Nucleus accumbens (tissue), 56 donors: ENCODE measurements at places on chromosomes 5 and 9.

- no peak for DNase-seq
These were observed 33.7 kb downstream of the HAVCR1 start for GRCh38 chr5:157025093-157025698.

GRCh38 chr9:113592876-113593575 lies 129.5 kb downstream of the RGS3 start:
- no peak for DNase-seq

GRCh38 chr9:76001459-76001858 lies 111.0 kb downstream of the PCSK5 start:
- DNase-seq: no peak

DNA sequence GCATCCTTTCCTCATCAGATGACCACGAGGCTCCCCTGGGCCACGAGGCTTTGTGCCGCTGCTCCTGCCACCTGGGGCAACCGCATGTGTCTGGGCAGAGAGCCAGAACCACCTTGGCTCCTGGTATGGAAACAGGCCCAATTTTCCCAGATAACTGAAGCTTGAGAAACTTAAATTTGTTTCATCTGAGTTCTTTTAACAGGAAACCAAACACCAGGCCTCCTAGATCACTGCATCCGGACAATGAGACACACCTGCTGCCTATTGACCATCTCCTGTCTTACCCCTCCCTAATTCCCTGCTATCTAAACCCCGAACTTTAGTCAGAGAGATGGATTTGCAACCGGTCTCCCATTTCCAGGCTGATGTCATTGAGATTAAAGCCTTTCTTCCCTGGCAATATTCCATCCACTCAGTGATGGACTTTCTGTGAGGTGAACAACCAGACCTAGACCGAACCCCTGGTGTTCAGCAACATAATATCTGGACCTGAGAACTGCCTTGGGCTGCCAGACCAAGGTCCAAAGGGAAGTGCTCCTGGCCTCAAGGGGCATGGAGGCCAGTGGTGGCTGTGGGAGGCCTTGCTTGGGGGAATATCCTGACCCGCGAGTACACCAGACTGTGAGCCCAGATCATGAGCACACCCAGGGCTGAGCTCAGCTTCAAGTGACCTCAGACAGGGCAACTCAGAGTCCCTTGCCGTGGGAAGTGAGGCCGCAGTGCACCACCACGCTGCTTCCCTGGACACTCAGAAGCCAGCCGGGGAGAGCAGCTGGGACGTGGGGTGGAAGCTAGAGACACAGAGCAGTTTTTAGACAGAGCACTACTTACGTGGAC lies 199.7 kb downstream of the HSPA4 start:
- no peak for DNase-seq

- no peak for DNase-seq
These were observed 139.8 kb downstream of the NUDT12 start for GRCh38 chr5:103422756-103423155.

DNA sequence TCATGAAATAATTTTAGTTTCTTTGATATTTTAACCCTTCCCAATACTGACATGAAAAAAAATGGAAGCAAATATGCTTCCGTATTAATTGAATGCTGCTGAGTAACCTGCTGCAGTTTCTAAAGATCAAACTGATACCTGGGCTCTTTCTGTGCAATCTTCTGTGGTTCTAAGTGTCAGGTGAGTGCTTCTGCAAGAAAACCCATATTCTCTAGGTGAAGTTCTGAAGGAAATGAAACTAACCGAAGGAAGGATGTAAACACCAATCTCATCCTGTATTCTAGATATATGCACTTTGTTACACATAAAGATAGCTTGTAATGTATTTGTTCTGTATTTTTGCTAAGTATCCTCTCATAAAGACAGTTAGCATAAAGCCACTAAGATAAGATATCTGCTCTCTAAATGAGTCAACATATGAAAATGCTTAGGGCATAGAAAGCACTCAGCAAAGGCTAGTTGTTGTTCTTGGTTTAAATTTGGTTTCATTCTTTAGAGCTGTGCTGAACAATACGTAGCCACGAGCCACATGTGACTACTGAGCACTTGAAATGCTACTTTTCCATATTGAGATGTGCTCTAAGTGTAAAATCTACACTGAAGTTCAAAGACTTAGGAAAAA lies 52.0 kb downstream of the ITGA2 start:
- no peak for DNase-seq

- no peak for DNase-seq
These were observed 145.4 kb downstream of the MTX3 start for GRCh38 chr5:79845448-79846197.

- no peak for DNase-seq
These were observed 86.2 kb upstream of the CDH9 start for GRCh38 chr5:27124590-27124989.

DNA sequence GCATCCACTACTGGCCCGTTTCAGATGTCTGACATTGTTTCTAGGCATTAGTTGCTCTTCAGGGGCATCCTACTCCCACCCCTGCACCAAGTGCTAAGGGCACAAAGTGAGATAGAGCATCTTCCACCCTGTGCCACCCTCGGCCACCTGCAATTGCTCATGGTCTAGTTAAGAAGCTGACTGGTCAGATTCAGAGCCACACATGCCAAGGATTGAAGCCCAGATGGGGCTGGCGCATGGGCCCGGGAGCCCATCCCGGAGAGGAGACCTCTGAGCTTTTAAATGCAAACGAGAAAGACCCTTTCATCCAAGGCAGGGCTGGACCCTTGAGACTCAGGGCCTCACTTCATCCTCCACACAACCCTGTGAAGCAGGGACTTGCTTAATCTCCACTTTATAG lies 28.5 kb downstream of the HRH2 start:
- no peak for DNase-seq

DNA sequence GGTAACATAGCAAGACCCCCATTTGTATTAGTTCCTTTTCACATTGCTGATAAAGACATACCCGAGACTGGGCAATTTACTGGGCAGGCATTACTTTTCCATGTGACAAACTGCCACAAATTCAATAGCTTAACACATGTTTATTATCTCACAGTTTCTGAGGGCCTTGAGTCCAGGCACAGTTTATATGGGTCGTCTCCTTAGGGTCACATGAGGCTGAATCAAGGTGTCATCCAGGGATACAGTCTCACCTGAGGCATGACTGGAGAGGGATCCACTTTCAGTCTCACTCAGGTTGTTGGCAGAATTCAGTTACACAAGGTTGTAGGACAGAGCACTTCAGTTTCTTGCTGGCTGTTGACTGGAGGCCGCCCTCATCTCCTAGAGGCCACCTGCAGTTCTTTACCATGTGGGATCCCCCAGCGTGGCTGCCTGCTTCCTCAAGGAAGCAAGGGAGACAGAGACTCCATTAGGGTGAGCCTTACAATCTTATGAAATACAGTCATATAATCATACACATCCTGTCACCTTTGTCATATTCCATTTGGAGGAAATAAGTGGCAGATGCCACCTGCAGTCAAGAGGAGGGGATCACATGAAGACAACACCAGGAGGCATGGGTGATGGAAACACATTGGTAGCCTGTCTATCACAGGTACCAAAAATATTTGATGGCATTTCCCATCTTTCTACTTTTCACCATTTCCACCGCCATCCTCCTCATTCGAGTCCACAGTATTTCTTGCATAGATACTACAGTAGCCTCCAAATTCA lies 15.1 kb upstream of the ERAP1 start:
- no peak for DNase-seq

DNA sequence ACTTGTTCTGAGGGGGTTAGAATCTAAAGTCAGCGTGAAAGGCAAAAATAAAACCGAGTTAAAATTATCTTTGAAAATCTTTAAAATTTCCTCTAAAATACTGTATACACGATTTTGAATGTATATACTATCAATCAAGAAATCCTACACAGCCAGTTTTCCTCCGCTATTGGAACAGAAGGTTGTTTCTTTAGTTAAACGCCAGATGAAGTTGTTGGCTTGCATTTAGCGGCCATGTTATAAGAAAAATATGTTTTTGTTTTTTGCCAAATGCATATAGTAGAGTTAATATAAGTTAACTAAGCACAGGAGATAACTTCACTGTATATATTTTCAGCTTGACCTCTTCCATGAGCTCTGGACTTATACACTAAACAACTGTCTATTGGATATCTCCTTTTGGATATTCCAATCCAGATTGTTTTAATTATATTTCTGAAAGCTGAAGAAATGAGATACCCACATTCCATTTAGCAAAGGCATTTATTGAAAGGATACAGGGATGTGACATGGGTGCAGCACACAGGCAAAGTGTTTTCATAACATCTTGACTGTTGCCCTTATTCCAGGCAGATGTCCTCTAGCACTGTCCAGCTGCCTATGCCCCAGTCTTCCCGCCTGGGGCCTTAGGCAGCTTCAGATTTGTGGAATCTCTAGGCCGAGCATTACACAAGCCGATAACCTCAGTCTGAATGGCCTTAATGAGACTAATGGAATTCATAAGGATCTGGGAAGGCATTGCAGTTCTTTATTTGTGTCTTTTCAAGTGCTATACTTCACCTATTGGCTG lies 10.0 kb upstream of the ATG10 start:
- DNase-seq: no peak

DNA sequence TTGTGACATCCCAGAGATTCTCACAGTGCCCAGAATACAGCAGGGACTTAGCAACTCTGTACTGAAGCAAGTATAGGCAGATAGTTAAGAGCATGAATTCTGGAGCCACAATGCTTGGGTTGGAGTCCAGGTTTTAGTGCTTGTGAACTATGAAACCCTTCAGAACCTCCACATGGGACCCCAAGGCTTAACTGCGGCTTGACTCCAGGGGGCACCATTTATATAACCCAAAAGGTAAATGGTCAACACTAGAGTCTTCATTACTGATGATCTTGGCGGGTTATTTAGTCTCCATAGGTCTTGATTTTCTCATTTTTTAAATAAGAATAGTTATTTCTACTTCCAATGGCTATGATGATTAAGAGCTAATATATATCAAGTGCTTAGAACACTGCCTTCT lies 390.3 kb downstream of the TAF11L14 start:
- DNase-seq: no peak

- no peak for DNase-seq
These were observed 11.1 kb downstream of the EXD3 start for GRCh38 chr9:137411645-137412380.

DNA sequence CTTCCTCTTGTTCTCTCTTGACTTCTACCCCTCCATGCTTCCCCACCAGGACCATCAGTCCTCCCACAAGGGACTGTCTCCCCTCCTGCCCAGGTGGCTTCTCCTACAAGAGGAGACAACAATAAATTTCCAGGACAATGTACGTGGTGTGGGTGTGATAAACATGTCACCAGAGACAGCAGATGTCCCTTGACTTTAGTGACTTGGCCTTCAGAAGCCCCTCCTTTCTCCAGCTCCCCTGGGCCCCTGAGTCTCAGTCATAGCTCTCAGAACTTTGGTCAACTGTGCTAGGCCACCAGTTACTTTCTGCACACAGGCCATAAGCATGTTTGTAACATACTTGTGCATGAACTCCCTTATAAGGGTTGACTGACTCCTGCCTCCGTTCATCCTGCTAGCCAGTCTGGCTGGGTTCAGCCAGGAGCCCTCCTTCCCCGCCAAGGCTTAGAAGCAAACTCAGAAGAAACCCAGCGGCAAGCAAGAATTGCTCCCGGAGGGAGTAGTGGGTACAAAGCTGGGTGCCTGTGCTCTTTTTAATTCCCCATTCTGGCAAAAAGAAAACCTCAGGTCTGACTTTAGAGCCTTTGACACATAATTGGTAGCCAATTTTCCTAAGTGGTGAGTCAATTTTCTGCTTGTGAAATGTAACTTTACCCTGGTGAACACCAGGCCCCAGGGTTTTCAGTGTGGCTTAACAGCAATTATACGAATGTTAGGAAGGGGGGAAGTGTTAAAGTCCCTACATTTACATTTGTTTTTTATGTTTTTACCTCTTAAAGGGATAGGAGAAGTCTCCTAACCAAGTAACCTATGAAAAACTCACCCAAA lies 49.2 kb downstream of the EBF1 start:
- DNase-seq: no peak

DNA sequence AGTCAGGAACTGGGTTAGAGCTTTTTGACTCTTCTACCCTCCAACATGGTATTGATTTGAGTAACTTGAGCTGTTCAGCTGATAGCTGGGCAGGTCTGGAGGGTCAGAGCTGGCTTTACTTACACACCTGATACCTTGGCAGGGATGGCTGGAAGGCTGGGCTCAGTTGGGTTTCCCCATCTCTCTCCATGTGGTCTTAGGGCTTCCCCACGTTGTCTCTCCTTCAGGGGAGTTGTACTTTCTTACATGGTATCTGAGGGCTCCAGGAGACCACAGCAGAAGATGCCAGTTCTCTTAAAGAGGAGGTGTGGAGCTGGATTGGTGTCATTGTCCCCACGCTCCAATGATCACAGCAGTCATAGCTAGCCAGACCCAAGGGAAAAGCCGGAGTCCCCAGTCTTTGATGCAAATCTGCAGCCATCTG lies 25.6 kb downstream of the ISOC1 start:
- no peak for DNase-seq

DNA sequence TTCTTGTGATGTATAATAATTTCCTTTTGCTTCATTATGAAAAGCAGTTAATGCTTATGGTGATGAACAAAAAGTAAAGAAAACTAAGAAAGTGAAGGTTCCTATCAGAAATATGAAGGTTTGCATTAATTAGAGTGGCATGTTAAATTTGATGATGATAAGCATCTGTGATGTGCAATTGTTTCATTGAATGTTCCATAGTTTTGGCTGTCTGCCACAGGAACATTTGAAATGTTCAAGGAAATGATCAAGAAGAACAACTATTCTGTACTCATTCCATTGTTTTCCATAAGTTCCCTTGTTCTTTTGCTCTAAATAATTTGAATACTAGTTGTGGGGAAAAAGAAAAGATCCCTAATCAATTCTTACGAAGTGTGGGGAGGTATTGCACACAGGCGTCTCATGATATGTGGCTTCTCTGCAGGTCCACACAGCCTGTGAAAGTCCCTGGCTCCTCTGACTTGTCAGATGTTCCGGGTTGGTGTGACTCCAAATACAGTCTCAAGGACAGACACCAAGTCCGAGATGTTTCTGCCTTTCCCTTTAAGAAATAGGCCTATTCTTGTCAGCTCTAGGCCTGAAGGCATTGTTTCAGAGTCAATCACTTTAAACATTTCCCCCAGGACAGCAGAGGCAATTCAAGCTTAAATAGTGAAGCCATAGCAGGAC lies 152.6 kb upstream of the MAST4 start:
- no peak for DNase-seq

DNA sequence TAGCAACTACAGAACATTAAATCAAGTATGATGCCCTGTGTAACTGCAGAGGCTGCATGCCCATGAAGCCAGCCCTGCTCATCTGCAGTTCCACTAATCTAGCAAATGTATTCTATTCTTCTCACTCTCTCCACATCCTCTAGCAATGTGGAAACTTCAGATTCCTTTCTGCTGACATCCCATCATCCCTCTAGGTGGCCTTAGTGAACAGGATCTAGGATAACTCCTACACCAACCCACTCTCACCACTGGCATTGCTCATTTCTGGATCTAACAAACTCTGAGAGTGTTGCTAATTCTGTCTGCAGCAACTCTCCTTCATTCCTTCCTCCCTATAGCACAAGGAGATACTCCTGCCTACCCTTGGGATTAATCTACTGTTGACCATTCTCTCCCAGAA lies 80.8 kb downstream of the FAM81B start:
- no peak for DNase-seq

- no peak for DNase-seq
These were observed 29.0 kb downstream of the RGS3 start for GRCh38 chr9:113492343-113493202.
